ENCODE measurements at places on chromosomes 12 and 14. TPM values are rescaled to one million over a fixed set of nuclear protein-coding genes. Genes with fewer than 3 reads are reported as not detected.

DNA sequence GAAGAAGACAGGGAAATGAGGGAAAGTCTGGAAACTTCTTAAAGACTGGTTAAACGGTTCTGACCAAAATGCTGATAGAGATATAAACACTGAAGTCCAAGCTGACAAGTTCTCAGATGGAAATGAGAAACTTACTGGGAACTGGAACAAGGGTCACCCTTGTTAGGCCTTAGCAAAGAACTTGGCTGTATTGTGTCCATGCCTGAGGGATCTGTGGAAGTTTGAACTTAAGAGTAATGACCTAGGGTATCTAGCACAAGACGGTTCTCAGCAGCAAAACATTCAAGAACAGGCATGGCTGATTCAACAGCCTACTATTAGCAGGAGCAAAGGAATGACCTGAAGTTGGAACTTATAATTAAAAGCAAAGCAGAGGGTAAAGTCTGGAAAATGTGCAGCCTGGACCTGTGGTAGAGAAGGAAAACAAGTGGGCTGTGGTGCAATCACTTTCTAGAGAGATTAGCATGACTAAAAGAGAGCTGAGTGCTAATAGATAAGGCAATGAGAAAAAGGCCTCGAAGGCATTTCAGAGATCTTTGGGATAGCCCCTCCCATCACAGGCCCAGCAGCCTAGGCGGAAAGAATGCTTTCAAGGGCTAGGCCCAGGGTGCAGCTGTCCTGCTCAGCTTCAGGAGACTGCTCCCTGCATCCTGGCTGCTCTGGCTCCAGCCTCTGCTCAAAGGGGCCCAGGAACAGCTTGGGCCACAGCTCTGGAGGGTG, 60.3 kb downstream of the ATP2B1 start:
- no peak for DNase-seq

DNA sequence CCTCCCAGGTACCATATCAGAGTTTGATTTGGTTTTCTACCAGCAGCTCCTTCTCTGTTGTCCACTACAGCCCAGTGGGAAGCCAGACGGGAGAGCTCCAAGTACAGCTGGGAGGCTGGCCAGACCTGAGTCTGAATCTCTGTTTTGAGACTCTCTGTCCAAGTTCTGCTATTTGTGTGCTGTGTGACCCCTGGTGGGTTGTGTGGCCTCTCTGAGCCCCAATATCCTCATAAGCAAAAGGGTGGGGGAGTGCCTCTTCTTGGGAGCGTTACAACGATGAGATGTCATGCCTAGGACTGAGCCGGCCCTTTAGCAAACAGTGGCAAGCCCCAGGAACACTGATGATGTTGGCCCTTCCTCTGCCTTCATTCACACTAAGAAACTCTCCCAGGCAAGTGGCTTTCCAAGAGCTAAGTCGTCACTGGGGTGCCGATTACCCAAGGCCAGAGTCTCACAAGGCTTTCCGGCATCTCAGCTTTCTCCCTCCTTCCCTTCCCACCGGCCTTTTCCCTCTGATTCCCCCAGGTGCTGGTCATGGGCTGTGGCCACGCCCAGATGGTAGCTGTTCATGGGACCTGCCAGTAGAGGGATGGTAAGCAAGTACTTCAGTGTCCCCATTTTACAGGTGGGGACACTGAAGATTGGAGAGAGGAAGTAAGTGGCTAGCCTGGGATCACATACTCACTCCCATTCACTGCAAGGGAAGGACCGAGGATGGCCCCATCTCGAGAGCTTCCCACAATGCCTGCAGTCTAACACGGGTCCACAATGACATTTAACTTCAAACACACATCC, 47.7 kb downstream of the BCL11B start:
- no peak for DNase-seq

DNA sequence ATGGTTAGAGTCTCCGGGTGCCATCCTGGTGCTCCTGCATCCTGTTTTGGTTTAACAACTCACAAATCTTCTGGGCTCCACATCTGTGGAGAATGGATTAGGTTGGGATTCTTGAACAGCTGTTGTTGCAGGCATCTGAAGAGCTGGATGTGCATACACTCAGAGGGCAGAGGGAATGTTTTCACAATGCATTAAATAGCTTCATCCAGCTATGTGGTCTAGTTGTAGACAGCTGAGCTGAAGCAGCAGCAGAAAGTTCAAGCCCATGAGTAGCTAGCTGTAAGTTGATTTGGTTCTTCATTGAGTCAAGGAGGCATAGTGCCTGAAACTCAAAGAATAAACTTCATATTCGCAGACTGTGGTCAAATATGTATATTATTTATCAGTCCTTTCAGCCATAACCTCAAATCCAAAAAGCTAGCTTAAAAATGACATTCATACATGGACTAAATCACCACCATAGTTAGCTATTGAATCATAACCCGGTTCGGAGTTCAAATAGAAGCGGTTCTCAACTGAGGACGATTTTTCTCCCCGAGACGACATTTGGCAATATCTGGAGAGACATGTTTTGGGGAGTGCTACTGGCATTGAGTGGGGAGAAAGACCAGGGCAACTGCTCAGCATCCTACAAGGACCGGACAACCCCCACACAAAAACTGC, 858 bp upstream of the ANKRD13A start:
- no peak for DNase-seq

GRCh38 chr12:100268835-100269564, 2.0 kb downstream of the SCYL2 start:
- DNase-seq: no peak

DNA sequence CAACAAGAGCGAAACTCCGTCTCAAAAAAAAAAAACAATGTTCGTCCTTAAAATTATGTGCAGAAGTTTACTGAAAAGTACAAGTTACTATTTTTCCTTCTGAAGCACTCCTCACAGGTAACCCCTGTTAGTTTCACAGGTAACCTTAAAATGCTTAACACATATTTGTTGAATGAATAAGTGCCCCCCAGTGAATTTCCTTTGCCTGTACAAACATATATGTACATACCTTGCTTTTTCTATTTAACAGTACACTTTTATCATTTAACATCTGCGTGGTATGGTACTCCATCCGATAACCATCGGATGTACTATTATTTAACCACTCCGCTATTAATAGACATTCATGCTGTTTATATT, 1.4 kb upstream of the RAB35 start:
- DNase-seq: no peak

- DNase-seq: no peak
These were observed 12.8 kb upstream of the BEGAIN start for GRCh38 chr14:100599981-100600380.

GRCh38 chr14:92986254-92987147, 63.6 kb downstream of the CHGA start:
- no peak for DNase-seq

DNA sequence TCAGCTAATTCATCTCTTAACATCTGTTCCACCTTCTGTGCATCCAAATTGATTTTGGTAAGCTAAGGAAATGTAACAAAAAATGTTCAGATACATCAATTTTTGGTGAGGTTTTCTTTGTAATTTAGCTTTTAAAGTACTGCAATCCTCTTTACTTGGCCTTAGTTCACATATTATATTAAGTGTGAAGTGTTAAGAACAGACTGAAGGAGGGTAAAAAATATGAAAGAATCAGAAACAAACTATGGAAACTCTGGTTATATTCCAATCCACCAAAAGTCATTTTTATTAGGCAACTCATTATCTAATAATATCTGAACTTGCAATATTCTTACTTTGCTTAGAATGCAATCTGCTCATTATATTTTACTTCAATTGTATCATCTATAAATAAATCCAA, 49.1 kb downstream of the CEP290 start:
- no peak for DNase-seq

DNA sequence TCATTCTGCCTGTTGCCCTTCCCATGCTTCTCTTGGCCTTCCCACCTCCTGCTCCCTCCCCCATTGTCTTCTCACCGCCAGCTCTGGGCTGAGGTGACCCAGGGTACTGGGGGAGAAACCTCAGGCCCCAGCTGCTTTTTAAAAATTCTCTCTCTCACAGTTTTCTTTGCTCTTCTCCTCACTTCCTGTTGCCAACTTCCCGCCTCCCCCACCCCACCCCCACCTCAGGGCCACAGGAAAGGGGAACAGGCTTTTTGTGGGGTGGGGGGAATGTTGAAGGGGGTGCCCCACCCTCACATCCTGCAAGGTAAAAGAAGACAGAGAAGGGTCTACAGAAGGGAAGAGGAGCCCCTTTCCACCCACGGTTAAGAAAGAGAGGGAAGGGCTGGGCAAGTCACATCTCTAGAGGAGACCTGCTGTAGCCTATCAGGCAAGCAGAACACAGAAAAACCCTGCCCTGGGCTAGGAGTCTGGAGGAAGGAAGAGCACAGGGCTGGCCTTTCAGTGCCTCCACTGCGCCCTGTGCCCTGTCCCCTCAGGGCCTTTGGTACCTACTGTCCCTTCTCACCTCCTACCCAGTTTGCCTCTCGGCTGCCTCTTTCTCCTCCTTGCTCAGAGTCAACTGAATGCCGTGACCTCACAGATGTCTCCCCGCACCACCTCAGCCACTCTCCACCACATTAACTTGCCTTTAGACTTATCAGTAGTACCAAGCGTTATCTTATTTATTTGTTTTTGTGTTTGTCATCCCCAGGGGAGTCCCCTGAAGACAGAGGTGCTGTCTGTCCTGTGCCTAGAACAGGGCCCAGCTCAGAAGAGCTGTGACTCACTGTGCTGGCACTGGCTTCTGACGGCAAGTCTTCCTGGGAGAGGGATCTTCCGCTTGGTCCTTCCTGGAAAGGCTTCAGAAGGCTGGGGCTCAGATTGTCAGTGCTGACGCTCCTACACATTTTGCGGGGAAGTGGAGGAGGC, 1.7 kb downstream of the ARHGAP9 start:
- DNase-seq: peak; percentile 55

The PLEKHA5 gene
- polyA plus RNA-seq: not detected

The CDC42BPB gene
- polyA plus RNA-seq: 0.81 TPM

The CYP46A1 gene
- not detected for polyA plus RNA-seq

The RNU4-1 gene
- not detected for polyA plus RNA-seq

The KCNH3 gene
- not detected for polyA plus RNA-seq

The NDUFB1 gene
- polyA plus RNA-seq: 300 TPM

The OR6C2 gene
- not detected for polyA plus RNA-seq

The ADAM21 gene
- polyA plus RNA-seq: 0.33 TPM

Measured in naive B cell (primary cell).